Uterine smooth muscle cell (primary cell): ENCODE measurements at places on chromosomes 13 and 19. TPM values are rescaled to one million over a fixed set of nuclear protein-coding genes. Genes with fewer than 3 reads are reported as not detected.

The DUXA gene
- total RNA-seq, result not detected in 2 replicates

The ZNF677 gene
- 11.2 and 11.6 TPM in 2 replicates for total RNA-seq

The SHISA7 gene
- not detected in 2 replicates for total RNA-seq

The HPN gene
- total RNA-seq, result not detected in 2 replicates

The PEX11G gene
- 3.2 and 4.1 TPM in 2 replicates for total RNA-seq

The SGCG gene
- 0.22 and 0.75 TPM in 2 replicates for total RNA-seq

The IFNL1 gene
- not detected in 2 replicates for total RNA-seq

The CCNE1 gene
- 5.4 and 5.6 TPM in 2 replicates for total RNA-seq

The ZNF234 gene
- total RNA-seq, result 12.3 and 14.6 TPM in 2 replicates

The LIM2 gene
- not detected in 2 replicates for total RNA-seq

The UGGT2 gene
- total RNA-seq, result 67.3 and 72.1 TPM in 2 replicates

The GDF15 gene
- 82.9 and 265 TPM in 2 replicates for total RNA-seq

The NAPSA gene
- total RNA-seq, result 0.11 and 0.25 TPM in 2 replicates

The ZNF579 gene
- total RNA-seq, result 3.8 and 5.9 TPM in 2 replicates

The PDCD2L gene
- total RNA-seq, result 13.5 and 19.8 TPM in 2 replicates

The PBX4 gene
- 1.9 and 2.8 TPM in 2 replicates for total RNA-seq

The TTYH1 gene
- not detected in 2 replicates for total RNA-seq

The ELAVL1 gene
- total RNA-seq, result 39.5 and 66.5 TPM in 2 replicates

The ZNF541 gene
- 0.12 and 0.44 TPM in 2 replicates for total RNA-seq

The NRTN gene
- not detected in 2 replicates for total RNA-seq

The MCEMP1 gene
- total RNA-seq, result not detected in 2 replicates

The MIR17HG gene
- total RNA-seq, result 12.3 and 12.5 TPM in 2 replicates

The IGFL3 gene
- total RNA-seq, result not detected in 2 replicates

The CAMSAP3 gene
- total RNA-seq, result not detected in 2 replicates

The ASPDH gene
- not detected in 2 replicates for total RNA-seq

The DLEU7 gene
- not detected in 2 replicates for total RNA-seq

The CEACAM8 gene
- not detected in 2 replicates for total RNA-seq

The ACTMAP gene
- 0.77 and 1.1 TPM in 2 replicates for total RNA-seq

The KCNRG gene
- 3.0 and 3.4 TPM in 2 replicates for total RNA-seq

The OR7C1 gene
- total RNA-seq, result not detected in 2 replicates

The ZNF285 gene
- total RNA-seq, result 3.1 and 6.6 TPM in 2 replicates

The ARGLU1 gene
- total RNA-seq, result 49.8 and 52.6 TPM in 2 replicates

The ZNF177 gene
- 0.89 and 2.9 TPM in 2 replicates for total RNA-seq

The C1QTNF9 gene
- under 0.01 TPM in 1 of 2 replicates, not detected in the other for total RNA-seq

The RNF17 gene
- 0.12 TPM in 1 of 2 replicates, not detected in the other for total RNA-seq

The HCST gene
- 0.22 and 1.5 TPM in 2 replicates for total RNA-seq

The LRRC63 gene
- 0.22 and 0.50 TPM in 2 replicates for total RNA-seq

The ZNF442 gene
- total RNA-seq, result 4.6 and 8.6 TPM in 2 replicates

The ZNF888 gene
- total RNA-seq, result 5.5 and 8.1 TPM in 2 replicates

The KLK5 gene
- not detected in 2 replicates for total RNA-seq

The GPR183 gene
- total RNA-seq, result under 0.01 and 0.22 TPM in 2 replicates

The FKRP gene
- 25.7 and 27.2 TPM in 2 replicates for total RNA-seq

The LILRA6 gene
- total RNA-seq, result not detected in 2 replicates

The SPHK2 gene
- total RNA-seq, result 7.4 and 8.4 TPM in 2 replicates

The PLIN5 gene
- not detected in 2 replicates for total RNA-seq

The FAM32A gene
- 76.1 and 98.6 TPM in 2 replicates for total RNA-seq

The POU2F2 gene
- 0.77 and 1.00 TPM in 2 replicates for total RNA-seq

The TEX101 gene
- not detected in 2 replicates for total RNA-seq

The TMTC4 gene
- 19.6 and 20.1 TPM in 2 replicates for total RNA-seq

The MIA gene
- 0.22 and 0.62 TPM in 2 replicates for total RNA-seq

The PRRG2 gene
- total RNA-seq, result 0.33 and 0.75 TPM in 2 replicates

The CASP14 gene
- total RNA-seq, result not detected in 2 replicates
